ENCODE measurements at places on chromosomes 11 and 22.

GRCh38 chr11:80603472-80603871, 1162.6 kb upstream of the TENM4 start:
- DNase-seq = no peak

DNA sequence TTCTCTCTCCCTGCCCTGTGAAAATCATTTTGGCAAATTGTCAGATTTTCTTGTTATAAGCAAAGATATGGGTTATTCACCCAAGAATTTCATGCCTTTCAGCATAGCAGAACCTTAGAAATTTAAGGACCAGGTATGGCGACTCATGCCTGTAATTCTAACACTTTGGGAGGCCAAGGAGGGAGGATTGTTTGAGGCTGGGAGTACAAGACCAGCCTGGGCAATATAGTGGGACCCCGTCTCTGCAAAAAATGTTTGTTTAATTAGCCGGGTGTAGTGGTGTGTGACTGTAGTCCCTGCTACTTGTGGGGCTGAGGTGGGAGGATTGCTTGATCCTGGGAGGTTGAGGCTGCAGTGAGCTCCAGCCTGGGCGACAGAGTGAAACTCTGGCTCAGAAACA, 27.6 kb downstream of the APLP2 start:
- DNase-seq = no peak

- DNase-seq = no peak
Measured at GRCh38 chr11:64071849-64072248, 36.1 kb downstream of the FLRT1 start.

- DNase-seq = no peak
Measured at GRCh38 chr22:28887725-28888459, 4.5 kb downstream of the ZNRF3 start.

- no peak for DNase-seq
Measured at GRCh38 chr11:119209186-119209585, 3.0 kb downstream of the CBL start.

GRCh38 chr11:102716527-102716926, 8.2 kb downstream of the MMP8 start:
- no peak for DNase-seq

DNA sequence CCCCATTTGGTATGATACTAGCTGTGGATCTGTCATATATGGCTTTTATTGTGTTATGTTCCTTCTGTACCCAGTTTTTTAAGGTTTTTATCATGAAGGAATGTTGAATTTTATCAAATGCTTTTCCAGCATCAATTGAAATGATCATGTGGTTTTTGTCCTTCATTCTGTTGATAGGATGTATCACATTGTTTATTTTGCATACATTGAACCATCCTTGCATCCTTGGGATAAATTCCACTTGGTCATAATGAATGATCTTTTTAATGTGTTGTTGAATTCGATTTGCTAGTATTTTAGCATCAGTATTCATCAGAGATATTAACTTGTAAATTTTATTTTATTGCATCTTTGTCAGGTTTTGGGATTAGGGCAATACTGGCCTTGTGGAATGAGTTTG, 31.1 kb downstream of the TAF1D start:
- no peak for DNase-seq

- DNase-seq = peak; percentile 72
Measured at GRCh38 chr22:37933711-37934376, 19.6 kb downstream of the C22orf23 start.

- no peak for DNase-seq
Measured at GRCh38 chr11:12063251-12063650, 47.1 kb upstream of the MICAL2 start.

- DNase-seq = no peak
Measured at GRCh38 chr11:3635641-3636375, 6.0 kb downstream of the ART5 start.

GRCh38 chr11:90329043-90329442, 106.2 kb upstream of the CHORDC1 start:
- no peak for DNase-seq

DNA sequence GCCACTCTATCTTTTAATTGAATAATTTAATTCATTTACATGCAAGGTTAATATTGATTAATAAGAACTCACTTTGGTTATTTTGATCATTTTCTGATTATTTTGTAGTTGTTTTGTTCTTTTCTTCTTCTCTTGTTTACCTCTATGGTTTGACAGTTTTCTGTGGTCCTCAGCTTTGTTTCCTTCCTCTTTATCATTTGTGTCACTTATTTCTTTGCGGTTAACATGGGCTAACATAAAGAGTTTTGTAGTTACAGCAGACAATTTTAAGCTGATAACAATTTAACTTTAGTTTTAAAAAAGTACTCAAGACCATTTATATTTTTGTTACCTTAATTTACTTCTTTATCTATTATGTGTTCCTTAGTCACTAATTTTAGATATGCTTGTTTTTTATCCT, 1032.8 kb upstream of the RAG2 start:
- no peak for DNase-seq

- no peak for DNase-seq
Measured at GRCh38 chr11:96316869-96317268, 26.1 kb downstream of the MAML2 start.

DNA sequence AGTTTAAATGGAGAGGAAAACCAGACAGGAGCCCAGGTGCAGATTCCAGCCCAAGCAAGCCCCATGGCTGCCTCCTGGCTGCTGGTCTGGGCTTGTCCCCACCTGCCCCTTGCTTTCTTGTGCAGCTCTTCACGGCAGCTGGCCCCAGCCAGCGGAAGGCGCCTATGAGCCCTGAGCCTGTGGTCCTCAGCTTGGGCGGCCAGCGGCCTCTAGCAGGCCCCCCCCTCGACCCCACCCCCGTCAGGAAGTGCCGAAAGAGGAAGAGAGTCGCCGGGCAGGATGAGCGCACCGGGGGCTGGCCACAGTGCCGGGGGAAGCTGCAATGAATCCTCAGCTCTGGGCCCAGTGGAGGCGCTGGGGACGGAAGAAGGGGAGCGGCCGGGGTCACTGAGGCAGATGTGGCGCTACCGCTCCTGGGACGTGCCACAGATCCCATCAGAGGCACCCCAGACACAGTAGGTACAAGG, 2.1 kb upstream of the DGKZ start:
- DNase-seq = no peak

DNA sequence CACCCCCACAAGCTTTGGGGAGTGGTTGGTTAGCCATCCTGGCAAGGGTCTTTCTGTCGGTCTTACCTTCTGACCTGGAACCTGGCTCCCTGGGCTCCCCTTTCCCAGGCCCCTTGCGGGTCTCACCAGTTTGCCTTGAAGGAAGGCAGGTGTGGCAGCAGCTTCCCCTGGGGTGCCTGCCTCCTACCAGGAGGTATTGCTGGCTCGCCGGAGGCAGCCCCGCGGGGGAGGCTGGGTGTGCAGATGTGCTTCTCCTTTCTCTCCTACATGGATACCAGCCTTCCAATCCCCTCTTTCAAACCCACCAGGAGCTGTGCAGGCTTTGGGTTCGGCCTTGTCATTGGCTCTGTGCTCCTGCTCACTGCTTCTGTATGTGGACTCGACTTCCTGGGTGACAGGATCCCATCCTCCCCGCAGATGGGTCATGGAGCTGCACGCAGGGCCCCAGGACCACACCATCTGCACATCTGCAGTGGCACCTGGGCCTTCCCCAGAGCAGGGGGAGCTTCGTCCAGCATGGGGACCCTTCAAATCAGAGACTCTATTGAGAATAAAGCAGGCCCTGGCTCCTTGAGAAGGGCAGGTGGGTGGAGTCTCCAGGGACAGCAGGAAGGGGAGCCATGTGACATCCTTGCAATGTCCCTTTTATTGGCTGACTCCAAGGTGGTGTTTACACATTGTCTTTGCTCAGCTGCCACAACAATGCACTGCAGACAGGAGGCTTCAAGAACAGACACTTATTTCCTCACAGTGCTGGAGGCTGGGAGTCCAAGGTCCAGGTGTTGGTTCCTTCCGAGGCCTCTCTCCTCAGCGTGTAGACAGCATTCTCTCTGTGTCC, 592.0 kb downstream of the BRD1 start:
- no peak for DNase-seq

- no peak for DNase-seq
Measured at GRCh38 chr22:48574776-48575617, 1252.7 kb downstream of the BRD1 start.

DNA sequence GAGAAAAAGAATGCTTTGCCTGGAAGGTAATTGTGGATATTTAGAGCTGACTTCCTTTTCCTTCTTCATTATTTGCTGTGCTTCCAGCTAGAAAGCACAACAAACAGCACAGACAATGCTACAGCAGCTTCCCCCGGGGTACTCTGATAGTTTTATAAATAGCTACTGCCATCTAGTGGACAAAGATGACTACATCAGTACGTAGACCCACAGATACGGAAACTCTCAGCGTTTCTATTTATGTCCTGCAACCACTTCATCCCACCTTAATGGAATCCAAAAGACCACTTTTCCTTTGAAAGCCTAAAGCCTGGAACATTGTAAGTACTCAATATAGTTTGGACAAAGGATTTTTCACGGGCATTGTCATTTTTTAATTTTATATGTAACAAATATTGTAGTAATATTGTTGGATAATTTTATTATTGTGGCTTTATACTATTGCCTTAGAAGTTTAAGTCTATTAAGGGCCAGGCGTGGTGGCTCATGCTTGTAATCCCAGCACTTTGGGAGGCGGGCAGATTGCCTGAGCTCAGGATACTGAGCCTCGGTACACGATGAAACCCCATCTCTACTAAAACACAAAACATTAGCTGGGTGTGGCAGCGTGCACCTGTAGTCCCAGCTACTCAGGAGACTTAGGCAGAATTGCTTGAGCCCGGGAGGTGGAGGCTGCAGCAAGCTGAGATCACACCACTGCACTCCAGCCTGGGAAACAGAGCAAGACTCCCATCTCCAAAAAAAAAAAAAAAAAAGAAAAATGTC, 7.5 kb downstream of the HSPA8 start:
- DNase-seq = no peak

- peak; percentile 96 for DNase-seq
Measured at GRCh38 chr11:69008737-69009440, 4.2 kb downstream of the MRGPRF start.

GRCh38 chr11:93000511-93001476, 31.3 kb downstream of the MTNR1B start:
- DNase-seq = peak; percentile 63

- DNase-seq = no peak
Measured at GRCh38 chr22:20026204-20026908, 5.4 kb downstream of the TANGO2 start.

GRCh38 chr11:111137846-111138245, 107.7 kb upstream of the POU2AF2 start:
- DNase-seq = no peak

DNA sequence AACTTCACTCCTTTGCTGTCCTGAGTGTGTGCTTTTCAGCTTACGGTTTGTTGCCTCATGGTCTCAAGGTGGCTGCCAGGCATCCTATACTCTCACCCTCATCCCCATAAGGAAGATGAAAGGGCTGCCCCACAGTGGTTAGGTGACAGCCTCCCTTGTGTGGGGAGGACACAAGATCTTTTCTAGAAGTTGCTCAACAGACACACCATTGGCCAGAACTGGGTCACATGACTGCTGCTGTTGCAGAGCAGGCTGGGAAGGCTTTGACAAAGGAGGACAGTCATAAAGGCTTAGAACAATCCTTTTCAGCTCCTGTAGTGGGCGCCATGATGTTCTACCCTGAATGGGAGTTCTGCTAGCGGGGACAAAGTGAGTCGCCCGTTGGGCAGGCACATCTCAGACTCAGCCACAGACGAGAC, 69.7 kb upstream of the RASD2 start:
- no peak for DNase-seq

GRCh38 chr11:44627165-44627789, 61.8 kb downstream of the CD82 start:
- DNase-seq = no peak

- no peak for DNase-seq
Measured at GRCh38 chr11:110159476-110159875, 66.3 kb downstream of the ZC3H12C start.

DNA sequence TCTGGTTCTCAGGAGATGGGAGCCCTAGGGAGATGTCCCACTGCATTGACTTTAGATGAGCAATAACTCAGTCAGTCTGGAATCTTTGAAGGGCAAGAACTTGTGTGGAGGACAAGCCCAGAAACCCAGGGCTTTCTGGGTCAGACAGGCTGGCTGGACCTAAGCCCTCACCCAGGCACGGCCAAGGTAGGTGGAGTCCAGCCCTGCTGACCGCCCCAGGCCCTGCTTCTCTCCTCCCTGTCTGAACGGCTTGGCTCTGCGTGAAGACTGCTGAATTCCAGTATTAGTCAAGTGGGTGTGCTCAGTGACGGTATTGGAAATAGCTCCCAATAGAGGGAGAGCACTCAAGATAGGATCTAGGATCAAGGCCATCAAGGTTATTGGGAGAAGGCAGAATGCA, 6.1 kb downstream of the CXCR5 start:
- DNase-seq = no peak

DNA sequence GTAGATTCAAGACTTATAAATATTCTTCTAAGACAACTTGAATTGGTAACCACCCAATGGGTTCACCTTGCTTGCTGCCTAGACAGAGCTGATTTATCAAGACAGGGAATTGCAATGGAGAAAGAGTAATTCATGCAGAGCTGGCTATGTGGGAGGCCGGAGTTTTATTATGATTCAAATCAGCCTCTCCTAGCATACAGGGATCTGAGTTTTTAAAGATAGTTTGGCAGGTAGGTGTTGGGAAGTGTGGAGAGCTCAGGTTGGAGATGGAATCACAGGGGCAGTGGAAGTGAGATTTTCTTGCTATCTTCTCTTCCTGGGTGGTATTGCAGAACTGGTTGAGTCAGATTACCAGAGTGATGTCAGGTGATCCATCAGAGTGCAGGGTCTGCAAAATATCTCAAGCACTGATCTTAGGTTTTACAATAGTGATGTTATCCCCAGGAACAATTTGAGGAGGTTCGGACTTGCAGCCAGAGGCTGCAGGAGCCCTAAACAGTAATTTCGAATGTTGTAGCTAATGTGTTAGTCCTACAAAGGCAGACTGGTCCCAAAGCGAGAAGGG, 1448.6 kb upstream of the RAG2 start:
- no peak for DNase-seq

DNA sequence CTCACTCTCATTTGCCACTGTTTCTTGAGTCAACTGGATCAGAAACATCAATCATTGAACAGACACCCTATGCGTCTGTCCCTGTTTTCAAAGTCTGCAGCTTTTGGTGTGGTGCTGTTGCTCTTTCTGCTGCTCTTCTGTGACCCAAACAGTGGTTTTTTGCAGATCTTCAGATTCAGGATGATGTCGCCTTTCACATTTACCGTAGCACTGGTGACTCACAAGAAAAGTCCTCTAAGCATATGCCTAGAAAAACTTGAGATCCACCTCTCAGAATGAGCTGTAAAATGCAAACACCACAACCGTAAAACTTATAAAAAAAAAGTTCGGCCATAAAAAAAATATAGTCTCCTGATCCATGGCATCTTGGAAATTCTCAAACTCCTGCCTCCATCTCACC, 400.4 kb downstream of the NTM start:
- DNase-seq = no peak
